Left colon (tissue), 2 donors: ENCODE measurements at places on chromosomes 2 and 18. TPM values are rescaled to one million over a fixed set of nuclear protein-coding genes. Genes with fewer than 3 reads are reported as not detected.

- no peak for DNase-seq
These were observed 219.8 kb downstream of the ZRANB3 start for GRCh38 chr2:135311268-135311667.

DNA sequence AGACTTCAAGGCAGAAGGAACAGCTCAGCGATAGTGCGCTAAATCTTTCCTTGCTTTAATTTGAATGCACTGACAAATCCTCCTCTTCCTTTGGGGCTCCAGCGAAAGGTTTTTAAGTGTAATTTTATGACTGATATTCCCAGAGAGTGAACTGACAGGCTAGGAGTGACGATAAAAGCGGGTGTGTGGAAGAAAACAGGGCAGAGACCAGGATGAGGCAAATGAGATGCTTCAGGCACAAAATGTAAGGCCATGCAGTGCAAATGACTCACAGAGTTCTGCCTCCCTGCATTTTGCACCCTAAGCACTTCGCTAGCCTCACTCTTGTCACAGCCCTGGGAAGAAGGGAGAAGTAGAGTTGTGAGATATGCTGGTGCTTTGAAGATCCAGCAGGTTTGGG is 14.7 kb downstream of the KLHL23 start:
- DNase-seq, result no peak

Gene CDCA7
- 22.8 TPM for total RNA-seq

Gene C18orf32
- total RNA-seq, result 73.1 TPM

GRCh38 chr2:236659758-236660150 is 90.1 kb downstream of the ACKR3 start:
- DNase-seq, result no peak

Gene CYP27C1
- total RNA-seq, result 0.34 TPM

GRCh38 chr2:241868661-241869081 is 858 bp upstream of the RTP5 start:
- DNase-seq, result no peak

Gene LHCGR
- not detected for total RNA-seq

GRCh38 chr2:201257381-201257955 is 2.9 kb upstream of the CASP8 start:
- peak; percentile 66 for DNase-seq
